ENCODE measurements at places on chromosomes 3 and 15. TPM values are rescaled to one million over a fixed set of nuclear protein-coding genes. Genes with fewer than 3 reads are reported as not detected.

GRCh38 chr15:29638781-29639180, 183.5 kb downstream of the TJP1 start:
- ATAC-seq: no peak

DNA sequence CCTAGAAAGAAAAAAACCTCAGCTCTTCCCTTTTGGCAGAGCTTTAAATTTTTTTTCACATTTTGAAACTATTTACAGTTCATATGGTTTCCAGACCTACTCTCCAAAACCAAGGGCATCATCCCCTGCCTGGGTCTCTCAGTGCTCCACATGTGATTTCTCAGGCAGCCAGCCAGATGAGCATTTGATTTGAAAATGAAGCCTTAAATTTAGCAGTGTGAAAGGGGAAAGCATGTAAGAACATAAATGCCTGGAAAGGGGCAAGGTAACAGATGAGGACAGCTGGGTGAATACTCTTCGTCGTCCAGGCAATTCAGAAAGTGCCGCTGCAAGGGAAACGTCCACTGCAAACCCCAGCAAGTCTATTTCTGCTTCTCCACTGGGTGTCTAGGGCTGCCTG, 94.8 kb downstream of the ATP8B4 start:
- ATAC-seq: no peak

The SPESP1 gene
- total RNA-seq: 1.1 TPM

- ATAC-seq: no peak
These were observed 42.5 kb upstream of the KCNH8 start for GRCh38 chr3:19105826-19106225.

The KBTBD13 gene
- not detected for total RNA-seq

DNA sequence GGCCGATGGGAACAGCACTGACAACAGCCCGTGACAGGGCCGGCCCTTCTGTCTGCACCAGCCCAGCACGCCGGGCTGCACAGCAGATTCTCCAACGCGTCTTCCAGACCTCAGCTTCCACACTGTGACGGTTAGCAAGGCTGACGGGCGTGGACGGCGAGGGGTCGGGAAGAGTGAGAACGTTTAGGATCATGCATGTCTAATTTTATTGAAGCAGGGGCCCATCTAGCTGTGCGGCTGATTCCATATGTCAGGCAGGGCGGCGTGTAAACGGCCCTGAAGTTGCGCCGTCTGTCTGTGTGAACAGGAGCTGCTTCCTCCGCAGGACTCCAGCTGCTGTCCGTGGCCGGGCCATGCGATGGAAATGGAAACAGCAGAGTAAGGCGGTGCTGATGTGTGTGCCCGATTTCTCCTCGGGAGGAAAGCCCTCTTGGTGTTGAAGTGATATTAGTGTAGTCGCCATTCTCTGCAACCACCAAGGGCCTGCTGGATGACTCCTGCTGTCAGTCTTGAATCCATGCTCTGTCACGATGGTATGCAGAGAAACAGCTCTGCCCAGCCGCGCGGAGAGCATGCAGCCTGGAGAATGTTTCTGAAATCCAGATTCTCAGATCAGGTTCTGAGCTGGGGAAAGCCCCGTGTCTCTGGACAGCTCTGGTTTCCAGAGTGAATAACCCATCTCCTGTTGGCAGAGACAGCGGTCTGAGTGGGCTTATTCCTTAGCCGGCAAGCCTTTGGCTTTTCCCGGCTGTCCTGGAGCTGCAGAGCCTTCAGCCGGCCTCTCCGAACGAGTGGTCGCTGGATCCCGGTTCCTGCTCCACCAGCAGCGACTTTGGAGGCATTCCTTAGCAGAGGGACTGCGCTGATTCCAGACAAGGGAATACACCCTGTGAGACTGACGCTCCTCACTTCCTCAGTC, 158.1 kb upstream of the UBE3A start:
- ATAC-seq: no peak

GRCh38 chr3:107068980-107069379, 308.3 kb upstream of the CCDC54 start:
- ATAC-seq: peak; percentile 47
